GDM1 (cell line): ENCODE measurements at places on chromosomes 1 and 21.

DNA sequence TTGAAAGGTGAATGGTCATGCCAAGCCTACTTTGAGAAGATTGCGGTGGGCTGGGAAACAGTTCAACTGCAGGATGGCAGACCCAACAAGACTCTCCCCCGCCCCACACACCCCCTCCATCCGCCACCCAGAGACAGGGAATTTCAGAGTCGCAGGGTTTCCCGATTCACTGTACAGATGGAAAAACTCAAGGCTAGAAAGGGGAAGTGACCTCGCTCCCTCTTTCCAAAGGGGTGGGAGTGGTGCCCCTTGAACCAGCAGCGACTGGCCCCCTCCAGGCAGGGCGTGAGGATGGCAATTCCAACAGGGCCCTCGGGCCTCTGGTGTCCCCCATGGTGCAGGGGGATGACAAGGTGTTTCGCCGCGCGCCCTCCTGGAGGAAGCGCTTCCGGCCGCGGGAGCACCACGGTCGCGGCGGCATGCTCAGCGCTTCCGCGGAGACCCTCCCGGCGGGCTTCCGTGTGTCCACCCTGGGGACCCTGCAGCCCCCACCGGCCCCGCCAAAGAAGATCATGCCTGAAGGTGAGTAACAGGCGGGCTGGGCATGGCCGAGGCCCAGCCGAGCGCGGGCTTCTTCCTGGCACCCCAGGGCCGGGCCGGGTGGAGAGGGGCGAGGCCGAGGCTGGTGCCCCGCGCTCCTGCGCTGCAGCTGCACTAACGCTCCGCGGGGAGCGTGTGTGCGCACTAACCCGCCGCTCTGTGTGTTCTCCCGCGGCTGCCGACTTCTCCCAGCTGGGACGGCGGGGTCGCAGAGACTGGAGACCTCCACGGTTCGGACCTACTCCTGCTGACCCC lies 10.4 kb downstream of the MYOG start:
- DNase-seq, result no peak

GRCh38 chr1:203797948-203798655 lies 2.7 kb downstream of the ZBED6 start:
- no peak for DNase-seq

GRCh38 chr1:154881820-154882535 lies 11.9 kb upstream of the KCNN3 start:
- no peak for DNase-seq

DNA sequence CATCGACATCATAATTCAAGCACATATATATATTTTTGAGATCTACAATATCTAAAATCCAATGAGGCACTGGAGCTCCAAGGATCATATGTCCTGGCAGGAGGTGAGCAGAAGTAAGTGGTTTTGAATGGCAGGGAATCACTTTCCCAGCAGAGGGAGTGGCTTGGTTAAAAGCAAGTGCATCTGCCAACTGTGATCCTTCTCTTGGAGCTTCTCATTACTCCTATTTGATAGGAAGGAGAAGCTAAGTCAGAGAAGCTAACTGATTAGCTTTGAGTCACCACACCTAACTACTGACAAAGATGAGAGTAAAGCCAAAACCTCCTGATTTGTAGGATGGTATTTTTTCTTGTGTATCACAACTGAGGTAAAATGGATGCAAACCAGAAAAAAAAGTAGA lies 55.0 kb downstream of the ALG14 start:
- no peak for DNase-seq
